ENCODE measurements at places on chromosomes 7 and 10. TPM values are rescaled to one million over a fixed set of nuclear protein-coding genes. Genes with fewer than 3 reads are reported as not detected.
A peak's percentile ranks its signal among the peaks of the same experiment; 100 is the strongest.

DNA sequence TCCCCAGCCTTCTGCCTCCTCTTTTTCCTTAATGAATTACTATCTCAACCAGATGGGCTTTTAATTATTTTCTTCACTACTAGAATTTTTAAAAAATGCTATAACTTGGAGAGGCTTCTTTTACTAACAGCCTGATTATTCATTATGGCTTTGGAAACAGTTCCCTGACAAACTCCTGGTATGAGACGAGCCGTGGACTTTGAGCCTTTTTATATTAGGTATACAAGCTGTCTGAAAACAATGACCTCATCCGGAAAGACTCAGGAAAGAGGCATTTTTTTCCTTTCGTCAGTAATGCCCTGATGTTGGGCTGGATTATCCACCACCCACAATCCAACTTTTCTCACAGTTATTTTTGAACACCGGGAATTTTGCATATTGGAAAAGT, 26.7 kb upstream of the ABLIM1 start:
- no peaks in the 10 kb centered on the region for H3K36me3 ChIP-seq
- peak overlapping the region; percentile 34 for H3K4me3 ChIP-seq
- no peak for DNase-seq
- peaks cover 38% of the 10 kb centered on the region for H3K4me1 ChIP-seq

DNA sequence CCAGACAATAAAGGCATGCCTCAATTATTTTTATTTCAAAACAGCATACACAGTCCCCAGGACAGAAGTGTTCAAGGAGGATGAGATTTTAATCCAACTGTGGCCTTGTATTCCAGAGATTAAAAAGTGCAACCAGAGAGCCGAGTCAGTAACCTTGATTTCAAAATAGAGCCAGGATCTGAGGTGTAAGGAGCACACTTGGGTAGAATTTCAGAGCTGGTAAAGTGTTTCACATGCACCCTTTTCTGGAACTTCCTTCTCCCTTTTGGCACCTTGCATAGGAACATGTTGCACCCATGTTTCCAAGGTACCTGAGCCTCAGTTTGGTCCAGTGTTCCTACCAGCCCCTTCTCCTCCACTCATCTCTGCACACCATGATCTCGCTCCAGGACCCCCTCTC, 225.1 kb downstream of the TRIL start:
- no peaks in the 10 kb centered on the region for H3K27me3 ChIP-seq
- H3K4me1 ChIP-seq = peaks cover 46% of the 10 kb centered on the region
- H3K36me3 ChIP-seq = no peaks in the 10 kb centered on the region
- peak overlapping the region; percentile 37 for H3K4me3 ChIP-seq
- DNase-seq = no peak

The ITGB8 gene
- total RNA-seq = 19.5 TPM

GRCh38 chr10:95474228-95475002, 86.8 kb downstream of the SORBS1 start:
- peaks cover 96% of the 10 kb centered on the region for H3K4me1 ChIP-seq
- no peaks in the 10 kb centered on the region for H3K36me3 ChIP-seq
- no peak overlapping the region for H3K4me3 ChIP-seq
- no peak for DNase-seq

DNA sequence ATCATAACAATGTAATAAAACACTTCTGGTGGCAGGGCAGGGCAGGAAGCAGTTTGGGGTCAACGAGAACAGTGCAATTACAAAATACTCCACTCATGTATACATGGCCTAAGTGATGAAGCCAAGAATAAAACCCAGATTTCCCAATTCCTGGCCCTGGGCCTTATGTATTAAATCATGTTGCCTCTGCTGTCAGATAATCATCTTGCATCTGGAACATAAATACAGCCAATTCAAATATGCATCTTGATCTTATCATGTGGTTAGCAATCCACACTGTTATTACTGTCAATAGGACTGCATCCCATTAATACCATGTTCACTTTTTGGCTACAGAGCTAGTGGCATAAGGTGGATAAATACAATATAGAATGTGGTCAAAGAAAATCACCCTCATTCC, 186.5 kb upstream of the SLC25A13 start:
- DNase-seq = no peak
- H3K27me3 ChIP-seq = no peaks in the 10 kb centered on the region
- no peak overlapping the region for H3K4me3 ChIP-seq

DNA sequence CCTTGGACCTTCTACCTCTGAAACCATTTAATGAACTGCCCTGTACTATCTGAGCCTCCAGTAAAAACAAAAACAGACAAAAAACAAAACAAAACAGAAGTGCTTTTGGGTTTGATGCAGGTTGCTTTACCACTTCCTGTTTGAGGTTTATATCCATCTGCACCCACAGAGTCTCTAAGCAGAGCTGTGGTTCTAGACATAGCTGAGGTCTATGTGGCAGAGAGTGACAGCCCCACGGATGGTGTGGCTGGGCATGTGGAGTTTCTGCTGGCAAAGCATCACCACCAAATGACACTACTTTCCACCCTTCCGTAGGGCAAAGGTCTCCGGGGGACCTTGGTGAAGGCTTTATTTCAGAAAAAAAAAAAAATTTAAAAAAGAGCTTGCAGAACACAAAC, 754.2 kb downstream of the GRID1 start:
- H3K27ac ChIP-seq = no peak overlapping the region
- no peaks in the 10 kb centered on the region for H3K27me3 ChIP-seq
- DNase-seq = no peak
- H3K36me3 ChIP-seq = no peaks in the 10 kb centered on the region

The PAOX gene
- total RNA-seq = 14.4 TPM

The PNLIPRP1 gene
- not detected for total RNA-seq

DNA sequence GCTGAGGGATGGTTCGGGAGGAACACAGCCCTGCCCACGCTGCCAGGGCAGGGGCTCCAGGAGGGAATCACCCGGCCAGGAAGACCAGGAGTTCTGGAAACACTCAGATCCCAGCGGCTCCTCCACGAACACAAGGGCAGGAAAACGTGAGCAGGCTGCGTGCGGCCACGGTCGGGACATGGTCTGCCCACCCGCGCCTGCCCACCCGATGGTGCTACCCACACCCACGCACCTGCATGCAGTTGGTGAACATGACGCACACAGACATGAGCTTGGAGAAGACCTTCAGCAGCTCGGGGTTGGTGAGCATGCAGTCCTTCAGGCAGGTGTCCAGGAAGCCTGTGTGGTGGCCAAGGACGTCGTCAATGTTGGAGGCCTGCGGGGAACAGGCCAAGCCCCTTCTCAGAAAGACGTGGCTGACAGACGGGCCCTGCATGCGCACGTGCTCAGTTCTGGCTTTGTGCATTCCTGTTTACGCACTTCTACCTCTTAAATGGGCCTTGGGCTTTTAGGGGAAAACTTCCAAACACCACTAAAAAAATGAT, 6.2 kb upstream of the ADAM8 start:
- peaks cover 95% of the 10 kb centered on the region for H3K36me3 ChIP-seq
- no peak for DNase-seq
- no peak overlapping the region for H3K4me3 ChIP-seq
- H3K27ac ChIP-seq = no peak overlapping the region

The ATP5MK gene
- total RNA-seq = 591 TPM

DNA sequence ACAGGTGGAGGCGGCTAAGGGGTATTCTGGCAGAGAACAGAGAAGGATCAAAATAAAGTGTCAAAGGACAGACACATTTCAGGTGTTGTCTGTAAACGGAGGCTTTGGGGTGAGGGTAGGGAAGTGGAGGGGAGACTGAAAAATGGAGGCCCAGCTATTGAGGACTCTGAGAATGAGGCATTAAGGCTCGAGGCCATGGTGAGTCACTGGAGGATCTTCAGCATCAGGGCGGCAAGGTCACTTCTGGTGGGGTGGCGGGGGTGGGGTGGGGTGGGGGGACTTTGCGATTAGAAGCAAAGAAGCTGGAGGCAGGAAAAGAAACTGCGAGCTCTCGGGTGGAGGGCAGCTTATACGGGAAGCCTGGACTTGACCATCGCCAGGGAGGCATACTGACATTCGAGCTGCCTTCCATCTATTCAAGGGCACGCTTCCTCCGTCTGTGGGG, 58.4 kb upstream of the PCGF5 start:
- peak overlapping the region; percentile 92 for H3K27ac ChIP-seq
- H3K4me3 ChIP-seq = peak overlapping the region; percentile 94
- DNase-seq = no peak
- H3K36me3 ChIP-seq = no peaks in the 10 kb centered on the region

DNA sequence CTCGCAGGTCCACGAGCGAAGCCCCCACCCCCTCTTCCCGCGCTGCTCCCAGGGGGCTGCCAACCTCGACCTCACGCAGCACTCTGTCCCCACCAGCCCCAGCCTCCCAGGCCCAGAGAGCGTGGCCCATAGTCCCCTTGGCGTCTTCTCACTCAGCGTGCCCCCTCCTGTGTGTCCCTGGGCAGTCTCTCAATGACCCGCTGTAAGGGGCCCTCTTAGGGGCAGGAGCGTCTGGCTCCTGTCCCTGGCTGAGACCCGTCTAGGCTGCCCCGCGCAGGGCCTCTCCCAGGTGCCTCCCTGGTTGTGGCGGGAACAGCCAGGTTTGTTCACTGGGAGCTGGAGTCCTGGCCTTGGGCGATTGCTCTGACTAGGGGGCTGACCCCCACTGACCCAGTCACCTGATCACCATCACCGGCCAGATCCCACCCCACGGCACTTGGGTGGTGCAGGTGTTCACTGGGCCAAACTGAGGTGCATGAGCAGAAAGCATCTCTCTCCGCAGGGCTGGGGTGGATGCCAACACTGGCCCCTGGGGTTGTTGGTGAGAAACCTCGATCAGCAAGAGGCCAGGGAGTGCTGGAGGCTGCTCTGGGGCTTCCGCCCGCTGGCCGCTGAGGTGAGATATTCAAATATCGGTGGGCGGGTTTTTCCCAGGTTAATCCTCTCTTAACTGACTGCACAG, 12.6 kb upstream of the WDFY4 start:
- DNase-seq = peak; percentile 84
- no peaks in the 10 kb centered on the region for H3K36me3 ChIP-seq
- no peak overlapping the region for H3K27ac ChIP-seq
- H3K4me1 ChIP-seq = no peaks in the 10 kb centered on the region
- H3K27me3 ChIP-seq = no peaks in the 10 kb centered on the region
- no peak overlapping the region for H3K4me3 ChIP-seq

DNA sequence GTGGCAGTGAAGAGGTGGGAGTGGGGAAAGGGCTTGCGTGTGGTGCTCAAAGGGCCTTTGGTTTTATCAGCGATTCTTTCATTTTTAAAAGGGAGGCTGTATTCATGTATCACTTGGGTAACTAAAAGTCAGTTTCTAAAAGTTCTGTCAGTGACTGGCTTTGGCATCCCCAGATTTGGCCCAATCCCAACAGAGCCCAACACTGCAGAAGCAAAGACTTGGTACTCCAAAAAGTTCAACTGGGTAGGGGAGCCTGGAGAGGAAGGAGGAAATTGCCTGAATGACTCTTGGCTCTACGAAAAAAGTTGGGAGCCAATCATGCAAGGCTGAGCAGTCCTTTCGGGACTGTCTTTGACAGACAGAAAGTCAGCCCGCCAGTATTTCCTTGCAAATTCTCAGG, 54.5 kb upstream of the COL13A1 start:
- no peak overlapping the region for H3K4me3 ChIP-seq
- no peaks in the 10 kb centered on the region for H3K36me3 ChIP-seq
- H3K27ac ChIP-seq = no peak overlapping the region
- no peaks in the 10 kb centered on the region for H3K4me1 ChIP-seq
- H3K27me3 ChIP-seq = no peaks in the 10 kb centered on the region

DNA sequence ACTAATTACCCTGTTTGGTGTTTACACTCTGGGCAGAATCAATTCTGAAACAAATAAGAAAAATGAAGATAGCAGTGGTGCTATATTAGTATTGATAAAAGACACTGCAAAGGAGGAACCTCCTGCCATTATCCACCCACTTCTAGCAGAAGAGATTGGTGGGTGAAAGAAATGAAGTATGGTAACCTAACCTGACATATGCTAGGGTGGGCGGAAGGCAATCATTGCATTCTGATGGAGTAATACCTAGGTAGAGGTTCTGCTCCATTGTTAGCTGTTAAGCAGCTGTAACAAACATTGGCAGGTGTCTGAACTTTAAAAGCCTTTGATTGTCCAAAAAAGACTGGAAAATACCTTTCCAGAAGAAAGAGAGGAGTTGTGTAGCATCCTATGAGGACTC, 95.9 kb downstream of the OTUD1 start:
- no peaks in the 10 kb centered on the region for H3K36me3 ChIP-seq
- no peak overlapping the region for H3K4me3 ChIP-seq
- no peak overlapping the region for H3K27ac ChIP-seq
- H3K27me3 ChIP-seq = no peaks in the 10 kb centered on the region
- peaks cover under 1% of the 10 kb centered on the region for H3K4me1 ChIP-seq
- DNase-seq = peak; percentile 60

Data from esophagus muscularis mucosa (tissue), 4 donors.